Psoas muscle (tissue), 8 donors: ENCODE measurements at places on chromosomes 2 and 18. TPM values are rescaled to one million over a fixed set of nuclear protein-coding genes. Genes with fewer than 3 reads are reported as not detected.

- DNase-seq, result no peak
These were observed 863.4 kb upstream of the SOX11 start for GRCh38 chr2:4828682-4829374.

- no peak for DNase-seq
These were observed 184.0 kb downstream of the RIT2 start for GRCh38 chr18:42931491-42931890.

Gene THUMPD2
- total RNA-seq, result 8.6 TPM

- no peak for DNase-seq
These were observed 88.2 kb upstream of the HNRNPA3 start for GRCh38 chr2:177124371-177124770.

DNA sequence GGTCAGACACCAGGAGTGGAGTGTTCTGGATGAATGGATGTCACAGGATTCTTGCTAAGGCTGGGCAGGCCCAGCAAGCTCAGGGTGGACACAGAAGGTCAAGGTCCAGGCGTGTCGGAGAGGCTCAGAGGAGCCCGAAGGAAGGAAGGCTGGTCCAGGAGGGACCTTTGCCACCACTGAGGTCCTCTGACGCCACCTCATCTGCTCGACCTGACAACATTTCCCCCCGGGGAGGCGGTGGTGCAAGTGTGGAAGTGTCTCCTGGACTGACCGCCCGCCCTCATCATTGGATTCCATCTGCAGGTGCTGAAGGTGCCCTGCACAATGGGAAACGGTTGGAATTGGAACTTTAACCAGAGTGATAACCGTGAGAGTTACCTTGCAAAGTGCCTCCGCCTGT, 124.6 kb downstream of the RTP5 start:
- no peak for DNase-seq

Gene GNLY
- total RNA-seq, result 8.2 TPM

Gene KYNU
- total RNA-seq, result 0.69 TPM

DNA sequence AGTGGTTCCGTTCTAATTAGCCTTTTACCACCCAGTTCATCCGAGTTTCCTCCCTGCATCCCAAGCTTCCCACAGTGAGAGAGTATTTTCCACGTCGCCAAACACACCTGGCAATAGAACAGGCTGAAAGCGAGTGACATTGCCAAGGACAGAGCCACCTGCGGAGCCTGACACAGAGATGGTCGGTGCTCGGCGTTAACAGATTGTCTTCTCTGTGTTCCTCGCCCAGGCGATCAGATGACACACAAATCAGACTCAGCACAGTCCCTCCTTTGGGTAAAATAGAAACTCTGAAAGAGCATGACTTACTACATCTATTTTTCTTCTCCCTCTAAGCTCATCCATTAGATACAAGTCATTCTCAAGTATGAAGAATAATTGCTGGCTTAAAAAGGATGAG, 107.7 kb downstream of the CD226 start:
- DNase-seq, result no peak

DNA sequence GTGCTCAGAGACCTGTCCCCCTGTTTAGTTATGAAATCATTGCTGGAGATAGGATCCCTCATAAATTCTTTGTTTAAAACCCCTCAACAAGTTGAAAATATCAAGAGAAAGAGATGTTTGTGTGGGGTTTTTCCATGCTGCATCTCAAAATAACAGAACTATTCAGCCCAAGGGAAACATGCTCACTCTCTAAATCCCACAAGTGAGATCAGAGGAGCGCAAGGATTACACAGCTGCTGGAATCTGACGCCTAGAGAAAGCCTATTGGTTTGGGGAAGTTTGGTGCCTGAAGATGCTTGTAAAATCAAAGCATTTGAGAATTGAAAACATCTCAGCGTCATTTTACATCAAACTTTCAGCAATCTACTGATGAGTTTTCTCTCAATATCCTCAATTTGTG, 7.9 kb downstream of the FSHR start:
- no peak for DNase-seq

Gene SP140L
- total RNA-seq, result 4.0 TPM

DNA sequence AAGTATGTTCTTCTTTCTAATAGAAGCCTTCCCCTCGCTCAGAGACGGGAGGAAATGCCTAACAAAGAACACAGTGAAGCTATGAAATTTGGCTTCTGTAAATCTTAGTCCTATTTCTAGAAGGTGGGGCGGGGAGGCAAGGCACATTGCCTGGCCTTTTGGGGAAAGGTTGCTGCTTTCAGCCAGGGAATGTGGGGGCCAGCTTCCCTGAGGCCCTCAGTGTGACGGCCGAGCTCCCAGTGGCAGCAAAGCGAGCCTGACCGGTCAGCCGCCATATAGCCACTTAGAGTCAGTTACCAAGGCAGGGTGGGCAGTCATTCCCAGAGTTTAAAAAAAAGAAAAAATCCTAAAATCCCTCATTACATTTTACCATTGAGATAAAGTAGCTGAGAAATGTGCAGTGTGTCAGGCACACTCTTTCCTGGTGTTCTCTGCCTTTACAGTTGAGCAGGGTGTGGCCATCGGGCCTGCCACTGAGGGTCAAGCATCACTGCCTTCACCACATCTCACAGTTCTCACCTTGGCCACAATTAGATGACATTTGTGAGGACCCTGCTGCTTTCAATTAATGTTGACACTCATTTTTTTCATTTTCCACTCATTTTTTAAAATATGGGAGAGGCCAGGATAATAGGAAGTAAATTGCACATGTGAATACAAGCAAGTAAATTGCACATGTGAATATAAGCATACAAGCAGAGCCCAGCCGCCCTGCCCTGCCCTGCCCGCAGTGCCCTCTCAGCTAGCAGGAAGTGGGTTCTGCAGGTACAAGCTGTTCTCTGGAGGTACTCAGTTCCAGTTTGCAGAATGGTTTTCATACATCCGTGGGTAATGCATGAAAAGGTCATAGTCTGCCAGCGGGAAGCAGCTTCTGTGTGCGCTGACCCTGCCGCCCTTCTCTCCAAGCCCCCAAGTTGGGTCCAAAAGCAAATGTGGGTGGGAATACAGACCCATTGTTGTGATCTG, 76.9 kb downstream of the WDSUB1 start:
- no peak for DNase-seq

DNA sequence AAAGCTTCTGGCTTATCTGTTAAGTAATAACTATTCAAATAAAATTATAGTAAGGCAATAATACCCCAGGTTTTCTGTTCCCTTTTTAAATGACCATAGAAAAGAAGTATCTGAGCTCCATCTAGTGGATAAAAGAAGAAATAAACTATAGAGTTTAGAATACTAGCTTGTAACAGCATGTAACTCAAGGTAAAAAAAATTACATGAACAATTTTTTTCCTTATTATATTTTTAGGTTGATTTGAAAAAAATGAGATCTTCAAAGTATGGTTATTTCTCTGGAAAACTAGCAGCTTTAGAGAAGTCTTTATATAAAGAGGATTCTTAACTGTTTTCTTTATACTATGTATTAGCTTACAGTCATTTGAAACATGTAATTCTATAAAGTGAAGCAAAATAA, 58.1 kb downstream of the NCKAP1 start:
- no peak for DNase-seq

DNA sequence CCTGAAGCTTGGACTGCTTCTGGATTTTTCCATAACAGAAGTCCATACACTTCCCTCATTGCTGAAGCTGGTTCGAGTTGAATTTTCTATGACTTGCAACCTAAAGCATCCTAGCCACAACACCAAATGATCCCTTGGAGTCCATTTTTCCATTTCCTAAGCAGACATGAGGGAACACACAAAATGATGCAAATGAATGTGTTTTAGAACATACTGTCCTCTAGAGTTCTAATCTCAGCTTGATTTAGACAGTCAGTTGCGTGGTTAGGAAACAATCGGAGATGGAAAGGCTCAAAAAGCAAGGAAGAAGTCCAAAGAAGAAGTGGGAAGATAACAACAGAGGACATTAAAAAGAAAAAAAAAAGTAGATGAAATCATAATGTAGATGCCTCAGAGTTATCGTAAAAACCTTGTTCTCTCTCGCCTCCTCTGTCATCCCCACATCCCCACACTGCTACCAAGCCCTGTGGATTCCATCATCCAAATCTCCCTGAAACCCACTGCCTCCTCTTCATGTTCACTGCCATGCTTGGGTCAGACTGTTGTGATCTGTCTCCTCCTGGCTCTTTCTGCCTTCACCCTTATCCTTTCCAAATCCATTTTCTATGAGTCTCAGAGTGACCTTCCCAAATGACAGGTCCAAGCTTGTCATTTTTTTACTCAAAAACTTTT, 58.4 kb downstream of the TMEM247 start:
- no peak for DNase-seq

DNA sequence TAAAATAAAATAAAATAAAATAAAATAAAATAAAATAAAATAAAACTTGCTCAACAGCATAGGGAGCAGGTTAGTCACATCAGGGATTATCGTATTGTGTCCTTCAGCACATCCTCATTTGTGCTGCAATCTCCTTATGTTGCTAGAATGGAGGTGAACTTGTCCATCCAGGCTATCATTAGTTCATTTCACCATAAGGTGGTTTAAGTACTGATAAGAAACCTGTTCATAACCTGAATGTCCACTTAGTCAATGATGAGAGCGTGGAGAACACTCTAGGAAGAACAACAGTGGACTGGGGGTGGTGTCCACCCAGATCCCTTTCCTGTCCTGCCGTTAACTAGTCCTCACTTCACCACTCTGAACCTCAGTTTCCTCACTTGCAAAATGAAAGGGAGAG, 21.9 kb downstream of the DHRS9 start:
- DNase-seq, result no peak

DNA sequence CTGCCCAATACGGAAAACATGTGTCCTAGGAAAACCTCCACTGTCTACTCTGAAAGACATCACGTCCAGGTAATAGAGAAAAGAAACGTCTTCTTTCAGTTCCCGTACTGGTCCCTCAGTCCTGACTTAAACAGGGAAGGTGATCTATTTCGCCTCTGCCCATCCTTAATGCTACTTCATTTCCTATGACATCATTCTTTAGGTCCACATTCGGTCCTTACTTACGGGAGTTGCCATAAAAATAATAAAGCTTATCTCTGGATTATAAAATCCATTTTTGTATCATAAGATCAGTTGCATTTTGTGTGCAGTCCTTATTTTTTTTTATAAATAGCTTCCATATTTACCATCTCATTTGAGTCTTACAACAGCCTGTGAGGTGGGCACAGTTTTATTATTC, 3.7 kb downstream of the TGFA start:
- no peak for DNase-seq

DNA sequence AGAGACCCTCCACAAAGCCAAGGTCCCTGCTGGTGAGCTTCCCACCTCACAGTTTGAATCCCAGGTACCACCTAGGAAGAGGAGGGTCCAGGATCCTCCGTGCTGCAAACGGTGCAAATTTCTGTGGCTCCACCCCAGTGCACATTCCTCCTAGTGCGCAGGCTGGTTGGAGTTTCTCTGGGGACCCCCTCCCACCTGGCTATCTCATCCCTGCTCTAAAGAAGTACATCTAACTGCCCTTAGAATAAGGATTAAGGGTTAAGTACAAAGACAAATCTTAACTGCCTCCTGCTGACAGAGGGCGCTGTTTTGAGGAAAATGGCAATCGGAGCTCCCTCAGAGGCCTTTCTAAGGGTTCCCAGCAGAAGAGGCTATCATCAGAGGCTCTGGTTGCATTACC, 109.6 kb upstream of the FSIP2 start:
- DNase-seq, result no peak

DNA sequence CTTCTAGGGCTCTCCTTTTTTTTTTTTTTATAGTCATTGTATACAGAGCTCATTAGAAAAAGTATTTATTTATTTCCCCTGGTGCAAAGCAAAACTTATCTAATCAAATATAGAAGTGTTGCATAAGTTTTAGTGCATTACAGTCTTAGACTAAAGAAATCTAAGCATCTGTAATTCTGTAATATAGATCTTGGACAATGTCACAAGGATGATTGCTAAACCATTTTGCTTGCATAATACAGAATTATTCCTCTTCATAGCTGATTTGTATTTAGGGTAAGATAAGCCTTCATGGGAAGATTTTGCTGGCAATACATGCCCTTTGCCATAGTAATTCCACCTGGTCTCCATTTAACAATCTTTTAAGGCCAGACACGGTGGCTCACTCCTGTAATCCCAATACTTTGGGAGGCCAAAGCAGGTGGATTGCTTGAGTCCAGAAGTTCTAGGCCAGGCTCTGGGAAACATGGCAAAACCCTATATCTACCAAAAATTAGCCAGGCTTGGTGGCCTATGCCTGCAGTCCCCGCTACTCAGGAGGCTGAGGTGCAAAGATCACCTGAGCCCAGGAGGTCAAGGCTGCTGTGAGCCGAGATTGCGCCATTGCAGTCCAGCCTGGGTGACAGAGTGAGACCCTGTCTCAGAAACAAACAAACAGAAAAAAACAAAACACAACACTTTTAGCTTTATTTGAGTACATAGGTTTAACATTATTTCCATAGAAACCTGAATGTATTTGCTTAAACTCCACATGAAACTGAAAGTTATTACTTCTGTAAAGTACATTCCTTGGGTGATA, 2.2 kb upstream of the ACADL start:
- DNase-seq, result no peak

Gene STAT4
- total RNA-seq, result 0.56 TPM

- DNase-seq, result peak; percentile 65
These were observed 2.2 kb downstream of the TGIF1 start for GRCh38 chr18:3451989-3452749.

- DNase-seq, result peak; percentile 77
These were observed 4.4 kb upstream of the ZEB2 start for GRCh38 chr2:144524118-144525009.

- no peak for DNase-seq
These were observed 2.4 kb upstream of the SP9 start for GRCh38 chr2:174332217-174332963.

Gene CCBE1
- 0.77 TPM for total RNA-seq

DNA sequence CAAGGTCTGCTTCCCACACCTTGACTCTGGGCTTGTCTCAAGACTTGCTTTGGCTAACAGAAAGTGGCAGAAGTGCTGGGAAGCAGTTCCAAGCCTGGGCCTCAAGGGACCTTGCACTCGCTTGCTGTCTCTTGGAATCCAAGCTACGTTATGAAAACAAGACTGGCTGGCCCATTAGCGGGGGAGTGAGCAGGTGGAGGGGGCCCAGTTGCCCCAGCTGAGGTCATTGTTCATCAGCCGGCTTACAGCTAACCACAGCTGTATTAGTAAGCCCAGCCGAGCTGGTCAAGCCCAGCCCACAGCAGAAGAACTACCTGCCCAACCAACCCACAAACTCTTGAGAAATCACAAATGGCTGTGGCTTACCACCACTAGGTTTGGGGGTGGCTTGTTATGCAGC, 63.1 kb downstream of the MARCO start:
- no peak for DNase-seq

DNA sequence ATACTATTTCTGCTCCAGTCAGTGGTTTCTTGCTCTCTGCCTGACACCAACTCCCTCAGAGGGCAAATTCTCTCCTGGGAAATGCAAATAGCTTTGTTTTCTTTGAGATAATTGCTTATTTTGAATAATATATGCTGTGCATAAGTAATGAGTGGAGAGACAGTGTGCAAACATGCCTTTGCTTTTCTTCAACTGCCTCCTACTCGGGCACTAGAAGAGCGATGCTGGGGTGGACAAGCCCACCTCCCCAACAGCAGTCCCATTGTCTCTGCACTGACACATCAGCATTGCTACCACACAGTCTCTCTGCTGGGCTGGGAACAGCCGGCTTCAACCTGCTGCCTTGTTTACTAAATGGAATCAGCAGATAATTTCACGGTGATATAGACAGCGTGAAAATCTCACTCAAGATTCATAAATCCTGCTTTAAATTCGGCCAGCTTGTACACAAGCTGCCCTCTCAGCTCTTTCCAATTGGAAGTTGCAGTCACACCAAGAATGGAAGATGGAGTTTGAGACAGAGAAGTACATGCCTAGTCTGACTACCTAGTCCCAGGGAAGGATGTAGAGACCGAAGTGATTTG, 694.5 kb downstream of the TDRD15 start:
- DNase-seq, result no peak

Gene IHH
- not detected for total RNA-seq

- no peak for DNase-seq
These were observed 476 bp downstream of the STRN start for GRCh38 chr2:36965751-36966369.

Gene REG3A
- not detected for total RNA-seq
